Fibroblast of lung (primary cell): ENCODE measurements at places on chromosomes 5 and 9. TPM values are rescaled to one million over a fixed set of nuclear protein-coding genes. Genes with fewer than 3 reads are reported as not detected.

DNA sequence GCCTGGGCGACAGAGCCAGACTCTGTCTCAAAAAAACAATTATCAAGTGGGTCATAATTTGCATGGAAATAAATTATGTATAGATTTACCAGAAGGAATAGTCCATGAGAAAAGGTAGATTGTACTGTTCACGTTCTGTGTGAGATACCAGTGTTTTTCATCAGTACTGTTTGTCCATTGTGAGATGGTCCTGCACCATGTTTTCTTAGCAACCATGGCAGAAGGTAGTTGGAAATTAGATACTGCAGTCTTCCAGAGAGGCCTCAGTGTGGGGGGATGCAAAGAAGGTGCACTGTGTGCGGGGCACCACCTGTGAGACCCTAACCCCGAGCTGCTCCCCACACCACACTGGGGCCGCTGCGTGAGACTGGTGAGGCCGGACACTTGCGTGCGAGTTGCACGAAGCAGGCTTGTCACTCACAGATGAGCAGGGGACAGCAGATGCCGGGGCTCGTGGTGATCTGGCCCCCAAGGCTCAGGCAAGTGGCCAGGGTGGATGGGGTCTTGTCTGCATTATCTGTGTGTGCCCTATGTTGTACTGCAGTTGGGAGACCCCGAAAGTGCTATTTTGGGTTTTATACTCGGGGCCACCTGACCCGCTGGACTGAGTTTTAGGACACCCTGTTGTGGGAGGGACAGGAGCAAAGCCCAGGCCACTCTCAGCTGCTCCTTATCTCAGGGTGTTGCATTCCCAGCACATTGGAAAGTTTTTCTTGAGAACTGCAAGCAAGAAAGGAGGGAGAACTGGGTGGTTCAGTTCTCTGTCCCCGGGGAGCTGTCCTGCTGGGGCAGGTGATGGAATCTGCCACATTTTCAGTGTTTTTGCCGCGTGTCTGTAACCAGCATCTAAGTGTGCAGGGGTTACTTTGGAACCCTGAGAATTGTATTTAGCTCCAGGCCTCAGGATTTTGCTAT, 61.9 kb downstream of the EHMT1 start:
- DNase-seq, result no peak

DNA sequence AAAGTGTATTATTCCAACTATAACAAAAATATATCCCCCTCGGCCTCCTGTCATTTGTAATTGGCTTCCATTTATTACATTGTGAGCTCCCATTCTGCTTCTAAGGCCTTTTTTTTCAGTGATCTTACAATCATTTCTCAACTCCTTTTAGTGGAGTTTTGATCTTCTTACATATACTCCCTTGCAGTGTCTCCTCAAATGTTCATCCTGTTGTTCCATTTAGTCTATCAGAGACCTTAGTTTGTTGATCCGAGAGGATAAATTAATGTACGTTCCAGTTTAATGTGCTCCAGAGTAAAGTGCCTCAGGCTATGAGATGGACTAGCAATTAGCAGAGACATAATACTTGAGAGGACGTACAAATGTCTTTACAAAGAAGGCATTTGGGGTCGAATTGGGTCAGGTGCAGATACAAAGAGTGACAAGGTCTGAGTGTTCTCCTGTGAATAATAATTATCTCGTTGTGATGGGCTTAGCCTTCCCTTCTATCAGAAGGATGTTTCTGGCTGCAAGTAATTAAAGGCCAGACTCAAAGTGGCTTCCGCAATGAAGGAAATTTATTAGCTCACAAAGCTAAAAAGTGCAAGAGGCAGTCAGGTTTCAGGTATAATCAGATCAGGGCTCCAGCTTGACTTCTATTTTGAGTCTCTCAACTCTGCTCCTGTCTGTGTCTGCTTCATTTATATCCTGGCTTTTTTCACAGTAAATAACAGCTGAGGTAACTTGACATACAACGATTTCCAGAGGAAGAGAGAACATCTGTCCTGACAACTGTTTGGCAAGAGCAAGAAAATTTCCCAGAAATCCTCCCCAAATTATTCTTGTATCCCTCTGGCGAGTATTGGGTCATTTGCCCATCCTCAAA, 30.1 kb downstream of the ARRDC3 start:
- DNase-seq, result no peak

GRCh38 chr5:139680368-139681111, 32.4 kb downstream of the CXXC5 start:
- DNase-seq, result no peak

DNA sequence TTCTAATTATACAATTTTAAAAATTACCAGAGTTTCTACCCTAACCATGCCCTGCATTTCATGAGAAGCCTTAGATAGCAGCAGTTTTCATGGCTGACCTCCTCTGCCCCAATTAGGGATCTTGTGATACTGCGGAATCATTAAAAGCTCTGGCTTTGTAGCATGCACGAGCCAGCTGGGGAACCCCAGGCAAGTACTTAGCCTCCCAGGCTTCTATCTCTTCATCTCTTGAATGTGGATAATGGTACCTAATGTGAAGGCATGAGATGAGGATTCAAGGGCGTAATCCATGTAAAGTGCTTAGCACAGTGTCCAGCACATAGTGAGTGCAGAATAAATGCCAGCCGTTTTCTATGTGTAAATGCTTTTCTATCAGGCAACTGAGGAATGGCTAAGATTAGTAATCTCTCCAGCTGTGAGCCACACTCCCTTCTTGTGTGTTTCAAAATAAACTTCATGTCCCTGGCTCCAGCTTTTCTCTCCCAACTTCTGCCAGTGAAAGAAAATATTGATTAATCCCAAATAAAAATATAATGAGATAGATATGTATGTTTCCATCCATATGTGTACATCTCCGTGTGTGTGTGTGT, 88.4 kb downstream of the APBA1 start:
- DNase-seq, result no peak

DNA sequence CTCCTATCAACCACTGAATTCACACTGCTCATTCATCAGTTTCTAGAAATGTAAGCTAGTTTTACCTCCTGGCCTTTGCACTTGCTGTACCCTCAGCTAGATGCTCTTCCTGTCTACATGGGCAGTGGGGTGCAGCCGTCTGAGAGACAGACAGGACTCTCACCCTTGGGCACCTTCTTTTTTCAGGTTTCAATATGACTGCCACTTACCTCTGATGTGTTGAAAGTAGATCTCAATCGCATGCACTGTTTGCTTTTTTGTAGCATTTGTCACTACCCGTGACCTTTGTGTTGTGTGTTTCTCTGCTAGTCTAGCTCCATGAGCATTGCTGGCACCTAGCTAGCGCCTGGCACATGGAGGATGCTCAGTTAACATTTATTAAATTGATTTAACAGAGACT, 403.1 kb upstream of the TRPC7 start:
- no peak for DNase-seq

GRCh38 chr5:181186986-181187499, 18.0 kb downstream of the TRIM7 start:
- no peak for DNase-seq

DNA sequence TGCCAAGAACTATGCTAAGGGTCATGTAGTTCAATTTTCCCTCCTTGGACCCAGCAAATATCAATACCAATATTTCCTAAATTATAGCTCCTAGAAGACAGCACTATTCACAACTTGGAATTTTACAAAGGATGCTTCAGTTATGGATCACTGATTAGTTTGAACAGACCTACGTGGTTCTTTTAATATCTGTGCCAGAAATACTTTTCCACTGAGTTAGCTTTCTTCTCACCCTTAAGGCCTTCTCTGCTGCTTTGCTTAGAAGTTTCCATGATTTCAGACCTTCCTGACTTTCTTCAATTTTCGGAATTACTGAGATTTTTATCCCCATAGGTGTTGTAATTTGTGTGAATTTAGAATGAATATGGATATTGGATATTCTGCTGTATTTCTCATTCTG, 380.4 kb downstream of the PSAT1 start:
- DNase-seq, result peak; percentile 86

- no peak for DNase-seq
Measured at GRCh38 chr5:108339220-108339619, 42.7 kb downstream of the FBXL17 start.

- peak; percentile 54 for DNase-seq
Measured at GRCh38 chr9:6667633-6668280, 22.2 kb upstream of the GLDC start.

- no peak for DNase-seq
Measured at GRCh38 chr5:180154821-180155364, 54.1 kb downstream of the RASGEF1C start.

DNA sequence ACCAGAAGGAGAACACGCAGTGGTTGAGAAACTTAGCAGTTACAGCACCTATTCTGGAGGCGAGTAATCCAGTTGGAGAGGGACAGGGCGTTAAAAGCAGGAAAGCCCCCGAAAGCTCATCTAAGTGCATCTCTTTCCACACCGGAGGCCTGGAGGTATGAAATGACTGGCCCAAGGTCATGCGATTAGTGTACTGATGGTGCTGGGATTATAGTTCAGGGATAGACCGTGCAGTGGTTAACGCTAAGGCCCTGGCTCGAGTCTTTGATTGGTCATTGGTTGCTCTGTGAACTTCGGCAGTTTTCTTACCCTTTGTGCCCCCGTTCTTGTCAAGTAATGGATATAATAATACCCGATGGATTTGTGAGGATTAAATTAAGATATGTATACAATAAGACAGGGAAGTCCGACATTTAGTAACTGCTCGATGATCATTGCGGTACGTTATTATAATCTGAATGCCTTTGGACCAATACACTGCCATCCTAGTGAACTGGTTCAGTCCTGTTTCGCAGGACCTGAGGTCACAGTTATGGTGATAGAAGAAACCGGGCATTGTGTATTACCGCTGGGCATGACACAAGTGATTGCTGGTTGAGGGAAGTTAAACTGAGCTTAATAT, 960 bp downstream of the CANX start:
- peak; percentile 38 for DNase-seq

GRCh38 chr5:76867827-76868693, 18.2 kb downstream of the S100Z start:
- DNase-seq, result peak; percentile 78

DNA sequence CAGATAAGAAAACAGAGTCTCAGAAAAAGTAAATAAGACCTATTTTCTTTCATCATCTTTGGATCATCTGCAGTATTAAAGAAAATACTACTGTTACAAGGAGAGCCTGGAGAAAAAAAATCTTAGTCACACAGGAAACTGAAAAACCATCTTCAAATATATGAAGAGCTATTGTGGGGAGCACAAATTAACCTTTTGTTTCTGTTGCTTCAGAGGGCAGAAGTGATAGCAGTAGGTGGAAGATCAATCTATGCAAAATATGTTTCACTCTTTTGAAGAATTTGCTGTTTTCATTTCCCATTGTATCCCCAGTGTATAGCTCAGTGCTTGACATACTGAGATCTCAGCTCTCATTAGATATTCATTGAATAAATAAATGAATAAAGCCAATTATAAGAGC, 13.1 kb upstream of the CEMIP2 start:
- DNase-seq, result no peak

- DNase-seq, result peak; percentile 73
Measured at GRCh38 chr5:9337928-9338595, 207.8 kb downstream of the SEMA5A start.

DNA sequence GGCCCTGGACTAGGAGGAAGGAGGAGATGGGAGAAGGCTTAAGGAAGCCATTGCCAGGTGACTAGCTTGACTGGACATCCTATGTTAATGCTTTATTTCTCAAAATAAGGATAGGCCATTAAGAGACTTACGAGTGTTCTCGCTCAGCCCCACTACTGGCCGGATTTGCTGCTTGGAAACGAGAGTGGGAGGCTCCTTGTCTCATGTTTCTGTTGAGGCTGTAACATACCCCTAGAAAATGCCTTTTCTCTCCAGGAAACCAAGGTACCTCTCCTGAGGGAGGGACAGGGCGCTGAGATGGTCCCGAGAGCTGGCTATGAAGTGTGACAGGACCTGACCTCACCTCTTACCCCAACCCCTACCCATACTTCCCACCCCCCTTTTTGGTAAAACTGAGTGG, 60.0 kb downstream of the RALGPS1 start:
- no peak for DNase-seq

- peak; percentile 62 for DNase-seq
Measured at GRCh38 chr5:53334431-53334941, 145.9 kb upstream of the FST start.

- DNase-seq, result no peak
Measured at GRCh38 chr5:87137283-87137682, 130.4 kb upstream of the RASA1 start.

GRCh38 chr9:130042406-130042884, 544 bp downstream of the FNBP1 start:
- DNase-seq, result peak; percentile 17

DNA sequence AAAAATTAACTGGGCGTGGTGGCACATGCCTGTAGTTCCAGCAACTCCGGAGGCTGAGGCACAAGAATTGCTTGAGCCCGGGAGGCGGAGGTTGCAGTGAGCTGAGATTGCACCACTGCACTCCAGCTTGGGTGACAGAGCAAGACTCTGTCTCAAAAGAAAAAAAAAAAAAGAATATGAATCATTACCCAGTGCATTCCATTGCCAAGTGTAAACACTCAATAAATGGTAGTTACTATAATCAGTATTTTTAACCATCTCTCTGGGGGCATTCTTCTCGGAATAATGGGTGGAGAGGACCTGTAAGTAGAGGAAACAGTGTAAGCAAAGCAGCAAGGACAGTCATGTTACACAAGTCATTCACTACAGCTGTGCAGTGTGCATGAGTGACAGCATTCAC, 13.8 kb upstream of the RANBP17 start:
- DNase-seq, result peak; percentile 23

GRCh38 chr5:33536802-33537201, 96.0 kb downstream of the TARS1 start:
- DNase-seq, result no peak

DNA sequence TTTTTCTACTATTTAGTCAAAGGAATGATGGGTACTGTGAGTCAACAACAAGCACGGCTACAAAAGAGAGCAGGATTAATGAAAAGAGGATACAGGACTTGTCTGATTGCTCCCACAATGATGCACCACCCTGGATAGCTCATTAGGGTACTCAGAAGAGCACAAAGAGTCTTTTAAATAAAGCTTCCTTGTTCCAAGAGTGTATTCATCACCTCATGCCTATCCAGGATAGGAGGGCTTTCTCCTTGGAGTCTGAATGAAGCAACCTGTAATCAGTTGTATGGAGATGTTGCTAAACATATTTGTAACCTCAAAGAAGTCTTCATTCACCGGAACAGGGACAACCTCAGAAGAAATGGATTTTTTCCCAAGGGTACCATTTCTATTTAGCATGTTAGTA, 219.5 kb upstream of the TMEM161B start:
- DNase-seq, result no peak

DNA sequence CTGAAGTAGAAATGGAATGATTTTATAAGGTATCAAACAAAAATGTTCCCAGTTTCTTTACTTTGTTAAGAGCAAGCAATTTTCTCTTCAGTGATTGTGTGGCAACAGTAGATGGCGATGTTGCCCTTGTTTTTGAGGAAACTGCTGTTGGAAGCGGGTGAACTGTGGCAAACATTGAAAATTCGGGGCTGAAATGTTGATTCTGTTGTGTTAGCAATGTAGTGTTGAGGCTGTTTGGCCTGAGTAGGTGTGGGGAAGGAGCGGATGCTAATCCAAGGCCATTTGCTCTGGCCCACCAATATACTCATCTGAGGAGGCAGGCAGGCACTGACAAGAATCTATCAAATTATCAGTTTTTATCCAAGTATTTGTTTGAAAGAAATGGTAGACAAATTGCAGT, 129.8 kb downstream of the SLC12A2 start:
- peak; percentile 58 for DNase-seq

The ATP10B gene
- polyA plus RNA-seq, result not detected in 2 replicates

The PRDM9 gene
- polyA plus RNA-seq, result not detected in 2 replicates

The BARHL1 gene
- not detected in 2 replicates for polyA plus RNA-seq

The IFNA14 gene
- polyA plus RNA-seq, result not detected in 2 replicates

The PCDHGC4 gene
- polyA plus RNA-seq, result 0.48 and 0.76 TPM in 2 replicates

The TXNDC8 gene
- not detected in 2 replicates for polyA plus RNA-seq

The SGCD gene
- 13.3 and 18.4 TPM in 2 replicates for polyA plus RNA-seq

The AUH gene
- polyA plus RNA-seq, result 10.3 and 11.3 TPM in 2 replicates
